ENCODE measurements at places on chromosomes 2 and 18.
A peak's percentile ranks its signal among the peaks of the same experiment; 100 is the strongest.

GRCh38 chr18:57397440-57398132 lies 37.6 kb upstream of the ONECUT2 start:
- DNase-seq, result no peak

DNA sequence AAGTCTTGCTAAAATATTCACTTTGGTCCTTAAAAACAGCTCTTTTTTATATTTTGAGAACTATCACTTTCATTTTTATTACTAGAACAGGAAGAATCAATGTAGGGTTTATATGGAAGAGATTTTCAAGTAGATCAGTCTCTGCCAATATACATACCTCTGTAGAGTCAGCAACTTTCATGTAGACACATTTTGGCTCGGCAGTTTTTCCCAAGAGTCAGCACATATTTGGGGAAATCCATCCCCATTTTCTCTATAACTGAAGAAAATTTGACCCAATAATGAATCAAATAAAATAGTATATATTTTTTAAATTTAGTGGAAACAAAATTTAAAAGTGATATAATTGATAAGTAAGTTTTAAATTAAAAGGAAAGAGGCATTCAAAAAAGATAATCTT lies 329.8 kb upstream of the TFPI start:
- no peak for DNase-seq

DNA sequence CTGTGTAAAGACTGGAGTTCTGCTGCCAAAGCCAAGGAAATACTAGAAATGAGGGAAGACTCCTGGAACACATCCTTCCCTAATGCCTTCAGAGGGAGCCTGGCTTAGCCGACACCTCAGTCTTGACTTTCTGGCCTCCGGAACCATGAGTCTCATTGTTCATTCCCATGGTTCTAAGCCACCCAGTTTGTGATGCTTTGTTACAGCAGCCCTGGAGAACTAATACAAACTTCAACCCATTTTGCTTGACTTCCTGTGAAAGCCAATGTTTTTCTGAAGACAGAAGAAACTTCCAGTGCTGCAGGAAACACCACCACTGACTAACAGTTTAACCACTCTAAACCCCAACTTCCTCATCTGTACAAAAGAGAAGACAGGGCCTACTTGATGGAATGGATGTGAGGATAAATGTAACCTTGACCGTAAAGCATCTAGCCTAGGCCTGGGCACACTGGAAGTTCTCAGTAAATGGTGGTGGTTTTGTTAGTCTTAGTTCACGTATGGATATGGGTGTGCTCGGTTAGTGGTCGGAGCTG lies 85.9 kb upstream of the RFX8 start:
- DNase-seq, result no peak

DNA sequence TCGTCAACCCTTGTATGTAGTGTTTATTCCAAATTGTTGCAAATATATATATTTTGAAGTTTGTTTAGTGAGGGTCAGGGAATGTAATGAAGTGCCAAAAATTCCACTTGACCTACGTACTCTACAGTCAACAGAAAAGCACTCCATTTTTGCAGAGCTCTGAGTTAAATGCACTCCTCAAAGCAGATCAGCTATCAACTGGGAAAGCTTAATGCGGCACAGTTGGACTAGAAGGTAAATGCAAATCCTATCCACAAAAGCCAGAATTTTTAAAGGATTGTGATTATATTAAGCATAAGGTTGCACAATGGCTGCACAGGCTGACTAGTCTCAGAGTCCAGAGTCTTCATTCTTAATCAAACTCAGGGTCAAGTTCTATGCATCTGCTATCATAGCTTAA lies 577.1 kb downstream of the ARHGAP15 start:
- DNase-seq, result no peak

- DNase-seq, result peak; percentile 81
Observed at GRCh38 chr18:62741118-62741566, 25.8 kb downstream of the PHLPP1 start.

DNA sequence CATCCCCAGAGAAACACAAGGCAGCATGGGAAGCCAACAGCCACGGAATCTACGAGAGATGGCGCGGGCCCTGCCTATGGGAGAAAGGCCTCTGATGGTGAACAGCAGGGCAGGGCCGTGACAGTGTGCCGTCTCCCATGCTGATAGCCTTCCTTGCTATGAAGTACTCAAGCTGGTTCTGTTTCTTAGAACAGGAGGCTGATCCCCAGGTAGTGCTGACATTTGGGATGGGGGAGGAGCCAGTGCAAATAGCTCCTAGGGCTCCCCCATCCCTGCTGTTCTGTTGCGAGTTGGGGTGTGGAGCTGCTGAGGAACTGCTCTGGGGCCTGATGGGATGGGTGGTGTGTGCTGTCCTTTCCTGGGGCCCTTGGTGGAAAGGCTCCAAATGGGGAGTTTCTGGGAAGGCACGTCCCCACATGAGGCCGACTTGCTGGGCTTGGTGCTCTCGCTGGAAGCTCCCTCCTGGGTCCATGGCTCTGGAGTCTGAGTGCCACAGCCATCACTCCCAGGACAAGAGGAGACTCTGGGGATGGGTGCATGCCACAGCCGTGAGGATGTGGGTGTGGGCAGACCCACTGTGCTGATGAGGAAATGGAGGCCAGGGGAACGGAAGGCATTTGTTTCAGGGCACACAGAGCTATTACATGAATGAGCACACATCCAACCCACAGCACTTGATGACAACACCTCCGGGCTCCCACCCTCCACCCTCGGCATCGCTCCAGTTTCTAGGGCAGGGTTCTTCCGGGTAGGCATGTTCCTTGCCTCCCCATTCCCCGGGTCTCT lies 246.8 kb downstream of the HDAC4 start:
- DNase-seq, result no peak

- no peak for DNase-seq
Observed at GRCh38 chr18:31609886-31610285, 18.2 kb downstream of the TTR start.

GRCh38 chr2:239096676-239097427 lies 249.0 kb downstream of the TWIST2 start:
- no peak for DNase-seq

DNA sequence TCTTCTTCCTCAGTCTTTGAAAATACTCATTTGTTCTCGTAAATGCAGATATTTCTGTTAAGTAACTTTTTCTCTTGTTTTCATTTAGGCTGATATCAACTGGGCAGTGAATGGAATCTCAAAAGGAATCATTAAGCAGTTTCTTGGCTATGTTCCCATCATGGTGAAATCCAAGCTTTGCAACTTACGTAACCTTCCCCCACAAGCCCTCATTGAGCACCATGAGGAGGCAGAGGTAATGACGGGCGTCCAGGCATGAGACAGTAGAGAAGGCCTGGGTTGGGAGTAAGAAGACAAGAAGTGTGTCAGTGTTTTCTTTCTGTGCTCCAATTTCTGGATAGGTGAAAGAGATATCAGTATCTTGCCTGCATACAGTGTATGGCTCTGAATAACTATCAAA lies 5.1 kb downstream of the POLR1B start:
- DNase-seq, result no peak

DNA sequence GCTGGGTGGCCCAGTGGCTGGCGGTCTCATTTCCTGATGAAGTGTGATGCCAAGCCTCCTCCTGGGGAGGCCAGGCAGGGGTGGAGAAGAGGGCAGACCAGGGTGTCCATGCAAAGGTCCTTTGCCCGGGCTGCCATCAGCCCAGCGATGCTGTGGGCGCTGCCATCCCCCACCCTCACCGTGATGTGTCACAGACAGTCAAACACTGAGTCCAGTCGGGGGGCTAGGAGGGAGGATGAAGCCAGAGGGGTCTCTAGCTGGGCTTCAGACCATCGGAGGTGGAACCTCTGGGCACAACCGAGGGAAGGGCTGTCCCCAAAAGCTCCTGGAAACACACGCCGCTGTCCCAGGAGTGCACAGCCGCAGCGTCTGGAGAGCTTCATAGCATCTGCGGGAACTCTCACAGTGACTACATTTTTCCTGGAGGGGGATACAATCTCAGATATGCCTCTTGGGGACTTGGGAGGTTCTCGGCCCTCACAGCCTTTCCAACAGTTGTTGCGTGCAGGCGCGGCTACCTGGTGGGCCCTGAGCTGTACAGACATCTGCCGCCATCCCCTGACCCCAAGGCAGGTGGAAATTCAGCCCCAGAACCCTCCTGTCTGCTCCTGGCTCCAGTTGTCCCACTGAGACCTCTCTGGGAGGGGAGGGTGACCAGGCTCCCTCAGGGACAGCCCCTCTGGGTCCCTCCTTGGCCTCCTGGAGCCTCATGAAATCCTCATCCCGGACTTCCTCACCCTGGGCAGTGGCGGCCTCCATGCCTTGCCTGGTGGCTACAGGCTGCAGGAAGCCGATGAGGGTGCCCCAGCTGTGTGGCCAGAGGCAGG lies 26.5 kb upstream of the OTOS start:
- DNase-seq, result no peak

GRCh38 chr2:365367-366275 lies 77.7 kb upstream of the ALKAL2 start:
- DNase-seq, result no peak

DNA sequence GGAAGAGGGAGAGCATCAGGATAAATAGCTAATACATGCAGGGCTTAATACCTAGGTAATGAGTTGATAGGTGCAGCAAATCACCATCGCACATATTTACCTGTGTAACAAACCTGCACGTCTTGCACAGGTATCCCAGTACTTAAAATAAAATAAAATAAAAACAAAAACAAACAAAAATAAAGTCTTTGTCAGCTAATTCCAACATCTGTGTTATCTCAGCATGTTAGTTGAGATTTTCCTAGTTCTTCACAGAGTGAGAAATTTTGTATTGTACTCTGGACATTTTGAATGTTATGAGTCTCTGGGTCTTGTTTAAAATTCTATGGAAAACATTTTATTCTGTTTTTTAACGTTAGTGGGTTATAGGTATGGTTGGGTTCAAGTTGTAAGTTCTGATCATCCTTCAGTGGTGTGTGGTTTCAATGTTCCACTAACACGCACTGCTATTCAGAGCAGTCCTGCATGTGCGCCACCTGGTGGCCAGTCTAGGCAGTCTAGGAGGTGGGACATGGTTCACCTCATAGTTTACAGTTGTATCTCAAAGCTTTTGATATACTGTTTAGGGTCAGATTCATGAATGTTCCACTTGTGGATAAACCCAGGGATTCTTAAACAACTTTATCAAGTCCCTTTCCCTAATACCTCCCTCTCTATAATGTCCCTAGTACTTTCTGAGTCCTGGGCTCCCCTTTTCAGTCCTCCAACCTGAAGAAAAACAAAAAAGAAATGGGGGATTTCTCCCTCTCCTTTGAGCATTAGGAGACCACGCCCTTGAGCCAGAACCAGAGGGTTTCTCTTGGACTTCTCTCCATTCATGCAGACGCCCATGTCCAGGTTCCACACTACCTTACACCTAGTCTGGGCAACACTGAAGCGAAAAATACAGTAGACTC lies 213.4 kb upstream of the GATA6 start:
- DNase-seq, result peak; percentile 9

- no peak for DNase-seq
Observed at GRCh38 chr2:18598848-18599484, 9.6 kb upstream of the NT5C1B start.

- DNase-seq, result no peak
Observed at GRCh38 chr18:49015886-49016647, 65.3 kb upstream of the SMAD7 start.

GRCh38 chr2:128791120-128791984 lies 472.7 kb upstream of the HS6ST1 start:
- DNase-seq, result no peak

DNA sequence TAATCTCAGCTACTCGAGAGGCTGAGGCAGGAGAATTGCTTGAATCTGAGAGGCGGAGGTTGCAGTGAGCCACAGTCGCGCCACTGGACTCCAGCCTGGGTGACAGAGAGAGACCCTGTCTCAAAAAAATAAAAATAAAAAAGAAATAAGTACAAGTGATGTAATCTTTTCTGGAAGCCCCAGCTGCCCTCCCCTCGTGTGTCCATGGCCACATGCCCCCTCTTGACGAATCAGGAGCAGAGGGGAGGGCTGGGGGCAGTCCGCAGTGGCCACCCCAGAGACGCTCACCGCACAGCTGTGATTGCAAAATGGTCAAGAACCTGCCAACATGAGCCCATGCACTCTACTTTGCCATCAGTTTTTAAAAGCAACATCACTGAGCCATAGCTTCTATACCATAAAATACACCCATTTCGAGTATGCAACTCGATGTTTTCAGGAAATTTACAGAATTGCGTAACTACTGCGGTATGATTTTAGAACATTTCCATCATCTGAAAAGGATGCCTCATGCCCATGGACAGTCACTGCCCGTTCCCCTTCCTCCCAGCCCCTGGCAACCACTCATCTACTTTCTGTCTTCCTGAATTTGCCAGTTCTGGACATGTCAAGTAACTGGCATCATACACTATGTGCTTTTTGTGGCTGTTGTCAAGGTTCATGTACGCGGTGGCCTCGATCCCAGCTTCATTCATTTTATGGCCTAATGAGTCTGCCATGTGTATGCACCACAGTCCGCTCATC lies 88.1 kb downstream of the NDUFA10 start:
- DNase-seq, result no peak

- DNase-seq, result no peak
Observed at GRCh38 chr2:60708630-60709320, 47.3 kb upstream of the PAPOLG start.

GRCh38 chr2:178220814-178221213 lies 26.5 kb downstream of the OSBPL6 start:
- DNase-seq, result no peak

DNA sequence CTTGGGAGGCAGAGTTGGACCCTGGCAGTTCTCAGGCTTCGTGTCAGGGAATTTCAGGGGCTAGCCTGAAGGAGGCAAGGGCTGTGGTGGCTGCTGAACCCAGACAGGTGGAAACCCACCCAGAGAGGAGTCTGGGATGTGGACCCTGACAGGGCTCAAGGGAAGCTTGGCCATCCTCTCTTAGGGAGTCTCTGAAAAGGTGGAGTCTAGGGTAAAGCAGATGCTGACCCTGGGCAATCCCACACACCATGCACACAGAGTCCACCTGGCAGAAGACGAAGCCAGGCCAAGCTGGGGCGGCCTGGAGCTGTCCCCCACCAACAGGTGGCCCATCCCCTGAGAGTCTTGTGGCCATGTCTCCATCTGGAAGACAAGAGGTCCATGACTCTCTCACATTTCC lies 41.2 kb upstream of the TEX51 start:
- no peak for DNase-seq

DNA sequence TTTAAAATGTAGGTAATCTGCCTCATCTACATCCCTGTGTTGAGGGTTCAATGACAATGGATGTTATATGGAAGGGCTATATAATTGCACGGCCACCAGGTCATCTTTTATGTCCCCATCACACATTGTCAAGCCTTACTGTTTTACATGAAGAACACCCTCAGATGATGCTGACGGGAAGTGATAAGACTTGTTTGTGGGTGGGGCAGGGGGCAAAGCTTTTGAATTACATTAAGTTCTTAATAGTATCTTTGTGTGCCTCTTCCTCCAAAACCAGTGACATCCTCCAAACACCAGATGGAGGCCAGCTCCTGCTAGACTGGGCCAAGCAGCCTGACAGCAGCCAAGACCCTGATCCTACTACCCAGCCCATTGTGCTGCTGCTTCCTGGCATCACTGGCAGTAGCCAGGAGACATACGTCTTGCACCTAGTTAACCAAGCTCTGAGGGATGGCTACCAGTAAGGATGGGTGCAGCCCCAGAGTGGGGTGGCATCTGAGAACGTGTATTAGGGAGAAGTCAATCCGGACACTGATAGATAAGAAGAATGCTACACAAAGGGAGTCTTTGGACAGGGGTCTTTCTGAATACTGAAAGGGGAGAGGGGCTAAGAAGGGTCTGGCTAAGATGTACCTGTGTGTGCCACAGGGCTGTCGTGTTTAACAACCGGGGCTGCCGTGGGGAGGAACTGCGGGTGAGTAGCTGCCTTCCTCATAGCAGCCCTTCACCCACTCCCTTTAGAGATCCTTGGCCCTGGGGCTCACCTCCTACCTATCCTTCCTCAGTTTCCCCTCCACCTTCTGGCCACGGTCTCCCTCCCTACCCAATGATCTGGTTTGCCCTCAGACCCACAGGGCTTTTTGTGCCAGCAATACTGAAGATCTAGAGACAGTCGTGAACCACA lies 5.3 kb downstream of the ABHD1 start:
- DNase-seq, result no peak
